ENCODE measurements at places on chromosomes 5 and 9.

- DNase-seq: no peak
These were observed 166.5 kb downstream of the MAPKAP1 start for GRCh38 chr9:125540497-125540896.

- no peak for DNase-seq
These were observed 386.5 kb downstream of the SPATA31D1 start for GRCh38 chr9:82375041-82375440.

GRCh38 chr5:124040799-124041198, 528.8 kb downstream of the CSNK1G3 start:
- DNase-seq: no peak

- DNase-seq: no peak
These were observed 66.6 kb upstream of the GDNF start for GRCh38 chr5:37906416-37906815.

DNA sequence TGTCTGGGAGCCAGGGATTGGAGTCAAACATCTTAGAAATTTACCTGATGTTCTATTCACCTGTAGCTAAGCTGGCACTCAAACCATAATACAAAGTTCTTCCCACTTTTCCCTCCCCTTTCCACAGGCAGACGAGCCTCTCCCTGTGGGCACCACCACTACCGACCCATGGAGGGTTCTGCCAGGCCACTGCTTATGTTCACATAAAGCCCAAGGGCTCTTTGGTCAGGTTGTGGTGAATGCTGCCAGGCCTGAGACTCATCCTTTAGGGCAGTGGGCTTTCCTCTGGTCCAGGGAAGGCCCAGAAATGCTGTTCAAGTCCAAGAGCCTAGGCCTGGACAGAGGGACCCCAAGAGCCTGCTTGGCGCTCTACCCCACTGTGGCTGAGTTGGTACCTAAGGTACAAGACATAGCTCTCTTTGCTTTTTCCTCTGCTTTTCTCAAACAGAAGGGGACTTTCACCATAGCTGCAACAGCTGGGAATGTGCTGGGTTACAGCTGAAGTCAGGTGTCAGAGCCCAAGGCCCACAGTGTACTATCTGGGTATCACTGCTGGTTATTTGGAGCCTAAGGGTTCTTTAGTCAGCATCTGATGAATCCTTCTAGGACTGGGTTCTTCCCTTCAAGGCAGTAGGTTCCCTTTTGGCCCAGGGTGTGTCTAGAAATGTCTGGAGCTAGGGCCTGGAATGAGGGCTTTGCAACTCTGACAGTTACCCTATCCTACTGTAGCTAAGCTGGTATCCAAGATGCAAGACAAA, 620.1 kb downstream of the TLE1 start:
- no peak for DNase-seq

GRCh38 chr9:122096620-122097415, 3.7 kb upstream of the TTLL11 start:
- no peak for DNase-seq

DNA sequence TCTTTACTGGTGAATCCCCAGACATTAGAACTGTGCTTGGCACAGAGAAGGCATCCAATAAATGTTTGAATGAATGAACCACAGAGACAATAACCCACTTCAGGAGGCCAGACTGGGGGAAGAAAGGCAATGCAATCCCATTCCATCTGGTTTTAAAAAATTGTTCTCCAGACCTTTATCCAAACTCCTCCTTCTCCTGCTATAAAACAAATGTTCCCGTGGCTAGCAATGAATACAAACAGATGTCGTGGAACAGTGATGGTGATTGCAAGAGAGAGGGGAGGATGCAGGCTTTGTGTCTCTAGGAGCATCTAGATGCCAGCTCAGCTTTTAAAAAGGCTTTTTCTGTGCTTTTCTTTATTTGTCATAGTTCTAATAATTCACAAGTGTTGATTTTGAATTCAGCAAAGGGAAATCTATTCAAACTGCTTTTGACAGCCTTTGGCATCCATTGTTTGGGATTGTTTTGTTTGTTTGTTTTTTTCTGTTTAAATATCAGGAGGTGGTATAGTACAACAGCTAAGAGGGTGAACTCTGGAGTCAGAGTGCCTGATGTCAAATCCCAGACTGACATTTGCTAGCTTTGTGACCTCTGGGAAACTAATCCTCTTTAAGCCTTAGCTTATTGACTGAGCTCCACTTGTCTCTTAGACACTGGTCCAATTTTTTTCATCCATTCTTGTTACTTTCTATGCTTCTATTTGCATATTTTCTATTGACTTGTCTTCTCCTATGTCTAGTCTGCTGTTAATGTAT, 59.1 kb downstream of the TNFSF15 start:
- DNase-seq: no peak

- DNase-seq: no peak
These were observed 413.4 kb upstream of the SLC30A5 start for GRCh38 chr5:68680366-68680765.

DNA sequence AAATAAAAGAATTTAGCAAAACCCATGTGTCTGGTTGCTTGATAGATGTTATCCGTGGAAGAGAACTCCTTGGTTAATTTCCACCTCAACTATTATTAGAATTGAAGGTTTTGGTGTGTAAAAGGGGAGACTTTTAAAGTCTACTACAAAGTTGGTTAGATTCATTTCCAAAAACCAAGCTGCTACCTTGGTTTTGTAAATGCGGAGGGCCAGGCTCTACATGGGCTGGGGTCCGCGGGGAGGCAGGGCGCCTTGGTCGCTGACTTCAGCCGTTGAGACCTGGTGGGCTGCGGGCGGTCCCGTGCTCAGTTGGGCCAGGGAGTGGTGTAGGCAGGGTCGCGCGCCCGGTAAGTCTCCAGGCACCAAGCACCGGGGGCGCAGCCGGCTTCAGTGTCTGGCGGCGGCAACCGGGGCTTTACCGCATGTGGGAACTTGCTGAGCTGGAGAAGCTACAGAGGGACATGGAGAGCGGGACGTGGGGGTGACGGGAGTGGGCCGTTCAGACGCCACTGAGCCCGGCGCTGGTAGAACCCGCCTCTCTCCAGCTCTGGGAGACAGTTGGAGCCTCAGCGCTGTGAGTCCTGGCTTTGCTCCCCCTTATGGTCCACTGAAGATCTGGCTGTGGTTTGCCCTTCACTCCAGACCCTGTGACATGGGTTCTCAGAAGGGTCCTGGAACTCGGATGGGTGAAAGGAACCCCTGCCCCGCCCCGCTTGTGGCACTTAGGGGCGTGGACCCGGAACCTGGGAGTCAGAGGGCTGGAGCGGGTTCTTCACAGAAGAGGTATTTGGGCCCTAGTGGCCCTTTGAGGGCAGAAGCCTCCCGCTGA, 11.8 kb downstream of the NR2F1 start:
- no peak for DNase-seq

- DNase-seq: no peak
These were observed 66.8 kb upstream of the RAD23B start for GRCh38 chr9:107216329-107216728.

DNA sequence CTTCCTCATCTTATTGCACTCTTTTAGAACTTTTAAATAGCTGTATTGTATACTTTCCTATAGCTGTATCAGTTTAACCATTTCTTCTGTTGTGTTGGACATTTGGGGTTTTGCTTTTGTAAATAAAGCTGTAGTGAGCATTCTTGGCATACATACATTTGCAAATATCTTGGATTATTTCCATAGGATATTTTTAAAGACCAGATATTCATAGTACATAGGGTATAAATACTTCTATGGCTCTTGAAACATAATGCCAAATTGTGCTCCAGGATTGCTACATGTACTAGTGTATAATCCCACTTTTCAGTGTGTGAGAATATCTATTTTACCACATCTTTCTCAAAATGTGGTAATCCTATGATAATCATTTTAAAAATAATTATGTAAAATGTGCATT, 51.2 kb downstream of the SCAMP1 start:
- DNase-seq: no peak

DNA sequence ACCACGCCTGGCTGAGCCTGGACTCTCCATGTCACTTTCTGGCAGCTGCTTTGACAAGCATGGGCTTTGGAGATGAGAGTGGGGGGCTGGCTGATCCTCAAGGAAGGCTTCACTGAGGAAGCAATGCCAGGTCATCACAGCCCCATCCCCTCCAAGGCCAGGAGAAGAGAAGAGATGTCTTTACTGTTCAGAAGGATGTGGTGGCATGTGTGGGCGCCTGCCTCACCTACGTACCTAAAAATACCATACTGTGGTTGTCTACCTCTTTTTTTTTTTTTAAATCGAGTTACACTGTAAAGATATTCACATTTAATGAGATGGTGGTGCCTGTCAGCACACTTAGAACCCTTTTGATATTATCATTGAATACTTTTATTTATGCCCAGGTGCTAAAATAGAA, 26.4 kb upstream of the CTNNA1 start:
- DNase-seq: no peak

GRCh38 chr9:109017493-109017892, 4.2 kb upstream of the CTNNAL1 start:
- DNase-seq: no peak

DNA sequence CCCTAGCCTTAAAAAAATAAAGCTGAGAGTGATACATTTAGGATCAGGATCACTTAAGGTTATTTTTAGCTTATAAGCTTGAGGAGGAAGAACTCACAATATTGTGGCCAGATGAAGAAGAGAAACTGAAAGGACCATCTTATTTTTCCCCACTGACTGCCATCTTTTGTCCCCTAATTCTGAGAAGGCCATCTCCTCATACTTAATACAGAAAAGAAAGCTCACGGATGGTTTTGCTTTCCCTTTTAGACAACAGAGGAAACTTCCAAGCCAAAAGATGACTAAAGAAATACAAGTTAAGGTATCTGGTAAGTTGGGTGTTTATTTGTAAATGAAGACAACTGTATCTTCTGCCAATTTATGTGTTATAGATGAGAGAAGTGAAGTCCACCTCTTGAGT, 36.4 kb downstream of the ERAP1 start:
- no peak for DNase-seq

DNA sequence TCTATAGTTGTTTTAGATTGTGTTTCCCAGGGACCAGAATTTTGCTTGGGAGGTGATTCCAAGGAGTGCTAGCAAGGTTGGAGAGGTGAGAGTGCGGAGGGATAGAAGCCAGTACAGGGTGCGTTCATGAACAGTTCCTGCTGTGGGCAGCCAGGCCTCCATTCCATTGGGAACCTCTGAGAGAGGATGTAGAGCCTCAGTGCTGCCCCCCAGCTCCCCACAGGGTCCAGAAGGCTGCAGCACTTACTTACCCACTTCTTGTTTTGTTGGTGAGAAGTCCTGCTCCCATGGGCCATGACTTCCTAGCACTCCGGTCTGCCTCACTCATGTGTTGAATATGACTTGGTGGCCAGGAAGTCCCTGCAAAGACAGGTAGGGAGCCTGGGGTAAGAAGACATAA, 128.2 kb upstream of the GAS1 start:
- no peak for DNase-seq

DNA sequence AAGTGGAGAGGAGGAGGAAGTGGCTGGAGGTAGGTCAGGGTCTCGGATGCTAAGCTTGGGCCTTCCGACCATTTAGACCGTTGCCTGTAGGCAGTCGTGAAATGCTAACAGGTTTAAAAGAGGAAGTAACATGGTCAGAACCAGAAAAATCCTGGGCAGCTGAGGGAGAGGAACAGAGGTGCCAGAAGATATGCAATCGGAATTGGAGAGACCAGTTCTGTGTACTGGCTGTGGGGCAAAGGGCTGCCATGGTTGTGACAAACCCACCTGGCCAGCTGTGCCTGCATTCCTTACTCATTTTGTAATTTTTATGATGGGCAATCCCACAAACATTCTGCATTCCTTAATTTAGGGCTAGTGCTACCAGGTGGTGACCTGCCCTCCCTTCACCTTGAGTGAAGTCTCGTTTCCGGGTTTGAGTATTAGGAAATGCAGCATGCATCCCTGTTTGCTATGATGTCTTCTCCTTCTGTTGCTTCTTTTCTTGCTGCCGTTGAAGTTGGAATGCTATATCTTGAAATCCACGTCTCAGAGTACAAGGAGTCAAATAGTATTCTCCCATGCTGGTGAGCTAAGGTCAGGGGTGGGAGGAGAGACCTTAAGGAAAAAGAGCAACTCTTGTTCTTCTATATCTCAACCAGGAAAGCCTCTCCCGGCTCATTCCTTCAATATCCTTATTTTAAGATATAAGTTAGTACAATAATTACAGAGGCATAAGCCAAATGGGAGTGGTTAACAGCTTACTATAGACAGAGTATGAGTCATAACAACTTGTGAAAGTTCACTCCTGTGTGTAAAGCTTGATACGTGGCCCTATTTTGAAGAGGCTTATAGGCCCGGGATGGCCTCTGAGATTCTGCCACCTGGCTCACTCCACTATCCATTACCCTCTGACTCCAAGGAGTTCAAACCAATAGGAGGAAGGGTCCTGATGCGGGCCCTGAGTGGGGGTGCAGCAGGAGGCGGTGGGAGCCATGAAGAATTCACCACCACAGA, 37.0 kb downstream of the B4GALT1 start:
- DNase-seq: no peak

DNA sequence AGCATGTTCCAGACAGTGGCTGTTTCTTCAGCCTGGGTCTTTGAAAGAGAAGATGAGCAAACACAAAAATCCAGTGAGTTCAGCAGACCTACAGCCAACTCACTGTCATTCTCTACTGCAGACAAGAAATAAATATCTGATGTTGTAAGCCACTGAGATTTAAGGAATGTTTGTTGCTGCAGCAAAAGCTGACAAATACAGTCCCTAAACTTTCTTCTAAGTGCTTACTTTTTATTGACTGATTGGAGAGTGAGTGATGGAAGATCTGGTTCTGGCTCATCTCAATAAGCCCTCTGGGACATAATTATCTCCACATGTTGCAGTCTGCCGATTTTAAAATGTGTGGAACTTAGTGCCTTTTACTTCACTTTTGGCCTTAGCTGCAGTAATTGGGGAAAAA, 69.9 kb upstream of the LMNB1 start:
- DNase-seq: no peak

GRCh38 chr5:139157556-139157955, 40.6 kb downstream of the SIL1 start:
- no peak for DNase-seq

DNA sequence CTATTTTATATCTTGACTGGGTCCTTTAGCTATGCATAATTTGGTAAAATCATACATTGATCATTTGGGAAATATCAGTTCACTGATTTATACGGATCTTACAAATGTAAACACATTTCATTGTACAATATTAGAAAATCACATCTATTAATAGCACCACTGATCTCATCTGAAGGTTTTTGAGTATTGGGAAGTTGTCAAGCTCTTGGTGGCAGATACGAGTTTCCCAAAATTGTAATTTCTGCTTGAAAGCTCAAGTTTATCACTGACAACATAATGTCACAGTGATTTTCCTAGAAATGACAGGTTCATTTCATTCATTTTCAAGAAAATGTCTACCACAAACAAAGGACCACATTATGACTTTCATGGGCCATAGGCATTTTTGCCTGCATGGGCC, 3.0 kb upstream of the MACROH2A1 start:
- DNase-seq: no peak
